RCC 7860 (cell line): ENCODE measurements at places on chromosomes 16 and 17.
A peak's percentile ranks its signal among the peaks of the same experiment; 100 is the strongest.

DNA sequence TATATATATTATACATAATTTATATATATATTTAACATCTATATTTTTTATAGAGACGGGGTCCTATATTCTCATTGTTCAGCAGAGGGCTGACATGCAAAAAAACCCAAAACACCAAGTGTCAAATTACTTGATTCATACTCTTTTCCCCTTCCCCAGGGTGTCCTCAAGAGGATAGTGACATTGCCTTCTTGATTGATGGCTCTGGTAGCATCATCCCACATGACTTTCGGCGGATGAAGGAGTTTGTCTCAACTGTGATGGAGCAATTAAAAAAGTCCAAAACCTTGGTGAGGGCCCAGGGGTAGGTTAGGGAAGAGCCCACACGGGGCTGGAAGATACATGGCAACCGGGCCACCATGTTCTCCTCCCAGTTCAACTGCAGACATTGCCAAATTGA, 11.0 kb downstream of the ITGAM start:
- DNase-seq: no peak

DNA sequence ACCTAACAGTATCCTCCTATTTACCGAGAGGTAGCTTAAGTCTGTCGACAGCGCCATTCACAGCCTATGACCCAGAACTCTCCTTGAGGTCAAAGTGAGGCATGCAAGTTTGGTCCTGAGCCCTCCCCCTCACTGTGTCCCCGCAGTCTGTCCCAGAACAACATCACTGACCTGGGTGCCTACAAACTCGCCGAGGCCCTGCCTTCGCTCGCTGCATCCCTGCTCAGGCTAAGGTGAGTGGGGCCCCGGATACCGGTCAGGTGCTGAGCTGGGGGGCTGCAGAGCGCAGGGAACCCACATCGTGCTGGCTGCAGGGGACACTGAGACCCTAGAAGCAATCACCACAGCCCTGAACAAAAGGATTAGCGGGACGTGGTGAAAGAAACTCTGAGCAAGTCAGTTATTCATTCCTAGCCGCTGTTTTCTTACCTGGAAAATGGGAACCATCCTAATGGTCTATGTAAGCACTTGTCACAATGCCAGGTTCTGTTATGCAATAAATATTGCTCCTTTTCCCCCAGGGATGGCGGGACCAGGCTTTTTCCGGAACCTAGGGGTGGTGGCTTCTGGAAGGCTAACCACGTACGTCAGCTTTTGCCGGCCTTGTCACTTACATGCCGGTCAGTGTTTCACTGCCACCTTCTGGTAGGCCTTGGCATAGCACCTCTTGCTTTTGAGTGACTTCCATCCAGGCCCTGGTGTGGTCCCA, 23.8 kb downstream of the DEXI start:
- peak; percentile 67 for DNase-seq

DNA sequence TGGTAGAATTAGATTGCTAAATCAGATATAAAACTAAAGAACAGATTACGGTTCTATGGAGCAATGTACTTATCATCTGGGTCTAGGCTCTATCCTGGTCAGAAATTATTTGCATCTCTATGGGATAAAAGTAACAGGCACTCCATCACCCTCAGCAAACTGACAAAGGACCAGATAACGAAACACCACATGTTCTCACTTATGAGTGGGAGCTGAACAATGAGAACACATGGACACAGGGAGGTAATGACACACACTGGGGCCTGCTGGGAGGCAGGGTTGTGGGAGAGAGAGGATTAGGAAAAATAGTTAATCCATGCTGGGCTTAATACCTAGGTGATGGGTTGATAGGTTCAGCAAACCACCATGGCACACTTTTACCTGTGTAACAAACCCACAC, 61.9 kb downstream of the MPHOSPH6 start:
- DNase-seq: no peak

DNA sequence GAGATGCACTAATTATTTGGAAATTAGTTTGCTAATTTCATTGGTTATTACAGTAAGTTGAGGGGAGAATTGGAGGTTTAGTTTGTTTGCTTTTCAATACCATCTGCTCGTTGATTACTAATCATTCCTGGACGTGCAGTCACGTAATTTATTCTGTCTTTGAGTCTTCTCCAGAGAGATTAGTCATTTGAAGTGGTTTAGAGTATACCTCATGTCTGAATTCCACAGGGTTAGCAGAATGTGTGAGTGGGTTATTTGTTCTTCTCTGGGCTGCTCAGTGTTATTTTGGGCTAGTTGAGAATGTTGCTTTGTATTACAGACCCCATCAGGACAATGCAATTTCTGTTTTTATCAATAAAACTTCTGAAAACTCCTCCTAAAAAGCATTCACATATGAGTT, 265.0 kb downstream of the RBFOX1 start:
- DNase-seq: no peak

DNA sequence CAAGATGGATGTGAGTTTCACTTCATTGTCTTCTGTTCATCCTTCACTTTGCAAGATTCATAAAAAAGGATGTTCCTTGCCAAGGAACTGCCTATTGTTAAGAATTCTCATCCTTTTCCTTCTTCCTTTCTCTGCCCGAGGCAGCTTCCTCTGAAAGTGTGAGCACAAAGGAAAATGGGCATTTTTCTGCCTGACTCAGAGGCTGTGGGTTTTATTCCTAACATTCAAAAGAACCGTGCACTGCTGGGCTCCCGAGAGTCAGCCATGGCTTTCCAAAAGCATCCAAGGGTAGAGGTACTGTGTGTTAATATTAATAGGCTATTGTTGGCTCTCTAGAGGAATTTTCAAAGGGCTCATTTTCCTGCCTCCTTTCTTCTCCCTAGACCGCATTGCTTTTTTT, 289.4 kb downstream of the ABCC12 start:
- no peak for DNase-seq
